Renal pelvis (tissue), 12 donors: ENCODE measurements at places on chromosomes 1 and 21. TPM values are rescaled to one million over a fixed set of nuclear protein-coding genes. Genes with fewer than 3 reads are reported as not detected.

DNA sequence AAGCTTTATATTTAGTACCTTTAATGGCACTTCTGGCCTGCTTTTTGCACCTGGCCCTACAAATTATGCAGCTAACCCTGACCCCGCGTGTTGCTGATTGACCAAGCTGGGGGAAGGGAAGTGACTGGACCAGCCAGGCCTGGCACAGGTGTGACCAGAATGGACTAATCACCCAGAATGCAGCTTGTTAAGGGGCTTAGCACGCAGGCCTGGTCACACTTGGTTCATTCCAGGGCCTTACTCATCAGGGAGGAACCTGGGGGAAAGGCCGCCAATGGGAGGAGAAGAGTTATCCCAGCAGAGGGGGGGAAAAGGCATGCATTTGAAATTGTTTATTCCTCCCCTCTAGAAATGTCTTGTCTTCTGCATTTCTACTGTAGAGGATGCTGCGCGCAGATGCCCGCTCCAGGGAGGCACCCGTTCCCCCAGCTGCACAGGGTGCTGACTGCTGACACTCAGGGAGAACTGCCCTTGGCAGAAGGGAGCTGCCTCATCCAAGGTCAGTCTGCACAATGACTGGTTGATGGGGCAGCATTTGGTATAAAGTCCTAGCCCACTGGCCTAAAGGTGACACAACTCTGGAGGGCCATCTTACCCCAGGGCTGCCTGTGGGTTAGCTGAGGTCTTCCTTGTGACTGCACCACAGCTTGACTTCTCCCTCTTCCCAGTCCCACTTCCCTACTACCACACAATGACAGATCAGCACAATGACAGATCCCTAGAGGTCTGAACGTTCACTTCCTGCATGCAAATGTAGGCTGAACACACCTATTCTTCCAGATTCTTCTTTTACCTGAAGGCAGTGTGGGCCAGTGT lies 29.0 kb downstream of the DHCR24 start:
- DNase-seq = peak; percentile 61

GRCh38 chr1:214332946-214333798 lies 52.2 kb downstream of the SMYD2 start:
- peak; percentile 38 for DNase-seq

- no peak for DNase-seq
These were observed 352.4 kb upstream of the RUNX1 start for GRCh38 chr21:35401476-35401875.

GRCh38 chr1:230029244-230029941 lies 37.6 kb upstream of the GALNT2 start:
- no peak for DNase-seq

GRCh38 chr21:41897047-41897669 lies 18.0 kb upstream of the PRDM15 start:
- DNase-seq = no peak

DNA sequence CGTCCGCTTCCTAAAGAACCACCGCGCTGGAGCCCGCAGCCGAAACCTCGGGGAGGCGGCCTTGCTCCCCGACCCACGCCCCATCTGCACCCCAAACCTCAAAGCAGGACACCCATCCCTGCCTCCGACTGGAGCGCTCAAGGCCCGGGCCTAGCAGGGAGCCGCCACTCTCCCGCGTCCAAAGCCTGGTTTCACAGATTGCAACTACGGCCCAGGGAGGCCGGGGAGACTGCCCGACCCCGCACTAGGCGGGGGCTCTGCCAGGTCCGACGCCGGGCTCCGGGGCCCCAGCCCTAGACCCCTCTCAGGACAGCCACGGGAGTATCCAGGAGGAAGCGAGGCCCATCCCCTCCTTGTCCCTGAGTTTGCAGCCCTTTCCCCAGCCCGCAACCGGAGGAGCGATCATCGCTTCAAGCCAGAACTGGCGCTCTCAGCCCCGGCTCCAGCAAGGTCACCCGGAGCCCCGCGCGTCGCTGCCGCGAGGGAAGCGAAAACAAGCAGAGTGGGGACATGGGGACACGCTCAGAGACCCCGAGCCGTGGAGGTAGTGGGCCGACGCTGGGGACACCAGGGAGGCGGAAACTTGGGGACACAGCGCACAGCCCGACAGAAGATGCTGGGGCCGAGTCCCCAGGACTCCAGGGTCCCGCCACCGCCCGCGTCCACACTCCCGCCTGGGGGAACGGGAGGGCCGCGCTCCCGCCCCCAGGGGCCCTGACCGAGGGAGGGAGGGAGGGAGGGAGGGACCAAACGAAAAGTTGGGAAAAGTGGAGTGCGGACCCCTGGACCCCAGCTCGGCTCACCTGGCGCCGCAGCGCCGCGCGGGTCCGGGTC lies 433 bp downstream of the TMEM200B start:
- peak; percentile 24 for DNase-seq

- no peak for DNase-seq
These were observed 91.2 kb upstream of the NGF start for GRCh38 chr1:115429241-115429640.

DNA sequence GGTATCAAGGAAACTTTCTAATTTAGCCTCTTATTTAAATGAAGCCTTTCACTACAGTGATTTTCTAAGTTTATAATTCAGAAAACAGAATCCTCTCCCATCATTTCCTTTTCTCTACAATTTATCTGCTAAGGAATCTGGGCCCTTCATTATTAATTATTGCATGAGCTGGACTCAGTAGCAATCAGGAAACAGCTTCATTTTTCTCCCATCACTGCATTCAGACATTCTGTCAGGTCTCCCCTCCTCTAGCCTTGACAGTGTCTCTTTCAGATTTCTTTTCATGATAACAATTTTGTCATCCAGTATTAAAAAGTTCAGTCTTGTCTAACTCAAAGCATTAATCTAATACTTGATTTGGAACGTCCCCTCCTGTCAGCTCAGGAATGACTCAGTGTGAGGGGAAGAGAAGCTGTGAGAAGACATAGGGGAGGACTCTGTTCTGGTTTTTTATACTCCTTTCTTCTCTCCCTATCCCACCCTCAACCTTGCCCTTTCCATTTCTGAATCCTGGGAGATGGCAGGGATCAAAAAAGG lies 28.1 kb downstream of the SLC44A5 start:
- no peak for DNase-seq

- no peak for DNase-seq
These were observed 37.8 kb downstream of the FUBP1 start for GRCh38 chr1:77940921-77941570.

GRCh38 chr1:210098356-210098755 lies 134.2 kb upstream of the SERTAD4 start:
- DNase-seq = no peak

- DNase-seq = no peak
These were observed 2.4 kb upstream of the C1orf159 start for GRCh38 chr1:1118011-1118875.

DNA sequence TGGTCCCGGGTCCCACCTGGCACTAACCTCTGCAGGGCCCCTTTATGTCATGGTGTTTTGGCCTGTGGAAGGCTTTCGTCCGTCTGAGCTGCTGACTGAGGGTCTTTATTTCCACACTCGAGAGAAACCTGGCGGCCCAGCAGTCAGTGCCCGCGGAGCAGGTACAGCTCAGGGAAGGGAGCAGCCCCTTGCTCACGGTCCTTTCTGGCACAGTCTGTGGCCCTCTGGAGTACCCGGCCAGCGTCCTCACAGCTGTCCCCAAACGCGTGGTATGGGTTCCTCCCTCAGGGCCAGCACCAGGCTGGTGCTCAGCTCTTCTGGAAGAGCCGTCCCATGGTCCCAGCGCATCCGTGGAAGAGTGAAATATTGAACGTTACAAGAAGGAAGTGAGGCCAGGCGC lies 24.3 kb downstream of the SKI start:
- DNase-seq = no peak

GRCh38 chr1:225480825-225481434 lies 53.1 kb upstream of the LBR start:
- no peak for DNase-seq

DNA sequence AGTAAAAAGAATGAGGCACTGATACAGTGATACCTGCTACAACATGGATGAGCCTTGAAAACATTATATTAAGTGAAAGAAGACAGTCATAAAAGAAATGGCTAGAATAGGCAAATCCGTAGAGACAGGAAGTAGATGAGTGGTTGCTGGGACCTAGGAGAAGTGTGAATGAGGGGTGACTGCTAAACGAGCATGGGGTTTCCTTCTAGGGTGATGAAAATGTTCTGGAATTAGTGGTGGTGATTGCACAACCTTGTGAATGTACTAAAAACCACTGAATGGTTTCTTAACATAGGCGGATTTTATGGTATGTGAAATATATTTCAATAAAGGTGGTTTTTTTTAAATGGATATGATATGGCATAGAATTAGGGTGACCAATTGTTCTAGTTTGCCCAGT lies 12.6 kb upstream of the SERINC2 start:
- no peak for DNase-seq

- no peak for DNase-seq
These were observed 31.5 kb downstream of the PRKAA2 start for GRCh38 chr1:56676571-56677035.

- no peak for DNase-seq
These were observed 116.0 kb downstream of the MIS18A start for GRCh38 chr21:32162727-32163320.

DNA sequence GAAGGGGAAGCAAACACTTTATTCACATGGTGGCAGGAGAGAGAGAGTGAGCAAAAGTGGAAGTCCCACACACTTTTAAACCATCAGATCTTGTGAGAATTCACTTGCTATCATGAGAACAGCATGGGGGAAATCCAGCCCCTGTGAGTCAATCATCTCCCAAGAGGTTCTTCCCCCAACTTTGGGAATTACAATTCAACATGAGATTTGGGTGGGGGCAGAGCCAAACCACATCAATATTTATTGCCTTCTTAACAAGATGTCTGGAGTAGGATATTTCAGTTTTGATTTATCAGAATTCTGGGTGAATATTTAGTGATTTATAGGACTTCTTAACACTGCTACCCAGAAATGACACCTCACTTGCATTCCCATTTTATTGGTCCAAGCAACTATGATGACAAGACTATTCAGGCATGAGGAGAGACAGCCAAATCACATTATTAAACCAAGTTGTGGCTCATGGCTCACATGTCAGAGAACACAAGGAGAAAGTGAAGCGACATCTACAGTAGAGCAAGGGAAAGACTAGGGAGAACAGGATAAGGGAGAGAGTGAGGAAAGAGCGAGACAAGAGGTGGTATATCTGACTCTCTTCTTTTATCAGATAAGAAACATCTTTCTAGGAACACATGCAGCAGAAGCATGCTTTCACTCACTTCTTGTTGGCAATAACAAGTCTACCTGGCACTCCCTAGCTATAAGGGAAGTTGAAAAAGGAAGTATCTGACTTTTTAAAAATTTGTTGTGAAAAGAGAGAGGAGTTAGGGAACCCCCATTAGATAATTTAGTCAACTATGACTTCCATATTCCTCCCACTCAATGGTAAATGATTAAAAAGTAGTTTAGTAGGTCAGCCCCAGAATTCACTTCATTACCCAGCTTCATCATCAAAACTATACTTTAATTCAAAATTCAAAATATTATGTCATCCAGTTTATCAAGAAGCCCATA lies 36.6 kb upstream of the PTPRC start:
- DNase-seq = no peak

DNA sequence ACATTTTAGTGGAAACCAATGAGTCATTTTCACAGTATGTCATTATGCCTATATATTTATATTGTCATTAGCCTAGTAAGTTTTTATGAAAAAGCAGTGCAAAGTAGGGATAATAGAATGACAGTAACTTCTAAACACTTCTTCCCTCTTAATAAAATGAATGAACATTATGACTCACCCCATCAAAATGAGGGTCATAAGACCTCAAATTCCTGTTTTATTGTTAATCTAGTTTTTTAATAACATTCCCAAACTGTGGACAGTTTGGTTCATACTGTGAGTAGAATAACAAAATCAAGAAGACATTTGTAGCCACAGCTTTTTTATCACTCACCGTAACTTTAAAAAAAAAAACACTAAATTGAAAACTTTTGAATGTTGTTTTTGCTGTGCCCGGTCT lies 160.5 kb downstream of the LRRC40 start:
- DNase-seq = no peak

GRCh38 chr1:248817065-248817464 lies 8.7 kb downstream of the SH3BP5L start:
- no peak for DNase-seq

DNA sequence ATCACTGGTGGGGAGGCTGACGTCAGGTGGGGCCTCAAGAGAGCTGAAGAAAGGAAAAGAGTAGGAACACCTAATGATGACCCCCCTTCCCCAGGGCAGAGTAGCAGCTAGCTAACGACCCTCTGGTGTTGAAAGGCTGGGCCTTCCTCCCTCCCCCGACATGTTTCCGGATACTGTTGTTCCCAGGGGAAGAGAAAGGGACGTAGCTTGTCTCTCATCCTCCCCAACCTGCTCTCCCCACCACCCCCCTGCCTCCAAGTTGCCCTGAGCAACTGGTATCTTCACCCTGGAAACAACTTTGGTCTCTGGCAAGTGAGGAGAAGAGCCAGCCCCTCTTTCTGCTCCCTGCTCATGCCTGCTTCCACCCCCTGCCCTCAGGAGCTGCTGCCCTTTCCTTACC lies 2.4 kb downstream of the SEMA6C start:
- no peak for DNase-seq

DNA sequence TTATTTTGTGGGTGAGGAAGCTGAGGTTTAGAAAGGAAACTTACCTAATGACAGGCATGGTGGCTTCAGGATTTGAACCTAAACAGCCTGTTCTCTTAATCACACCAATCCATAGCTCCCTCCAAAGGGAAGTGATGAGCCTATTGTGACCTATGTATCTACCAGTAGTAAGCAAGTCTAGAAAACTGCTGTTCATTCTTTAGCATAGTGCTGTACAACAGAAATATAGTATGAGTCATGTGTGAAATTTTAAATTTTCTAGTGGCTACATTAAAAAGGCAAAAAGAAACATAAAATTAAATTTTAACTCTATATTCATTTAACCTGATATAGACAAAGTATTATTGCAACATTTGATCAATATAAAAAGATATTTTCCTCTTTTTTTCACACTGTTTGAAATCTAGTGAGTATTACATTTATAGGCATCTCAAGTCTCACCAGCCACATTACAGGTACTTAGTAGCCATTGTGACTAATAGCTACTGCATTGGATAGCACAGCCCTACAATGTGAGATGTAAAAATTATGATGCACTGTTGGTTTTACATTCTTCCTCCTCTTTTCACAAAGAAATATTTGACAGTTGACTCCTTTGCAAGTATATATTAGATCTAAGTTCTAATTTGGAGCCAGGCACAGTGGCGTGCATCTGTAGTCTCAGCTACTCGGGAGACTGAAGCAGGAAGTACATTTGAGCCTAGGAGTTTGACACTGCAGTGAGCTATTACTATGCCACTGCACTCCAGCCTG lies 16.6 kb downstream of the IPO9 start:
- no peak for DNase-seq

Gene TTLL7
- polyA plus RNA-seq = 7.0 TPM

Gene CRNN
- not detected for polyA plus RNA-seq

Gene LMNA
- 103 TPM for polyA plus RNA-seq

Gene STIL
- polyA plus RNA-seq = 9.6 TPM

Gene FNDC5
- polyA plus RNA-seq = 52.3 TPM

Gene FCRL5
- polyA plus RNA-seq = 0.13 TPM

Gene EFCAB14
- polyA plus RNA-seq = 88.9 TPM

Gene PLPP3
- 111 TPM for polyA plus RNA-seq

Gene ST6GALNAC5
- polyA plus RNA-seq = 3.0 TPM

Gene KRTAP21-2
- polyA plus RNA-seq = not detected

Gene PBXIP1
- polyA plus RNA-seq = 80.3 TPM

Gene ATP13A2
- 33.1 TPM for polyA plus RNA-seq
